ENCODE measurements at places on chromosomes 5 and 9.
A peak's percentile ranks its signal among the peaks of the same experiment; 100 is the strongest.

- peak; percentile 26 for DNase-seq
Observed at GRCh38 chr5:80871541-80871961, 88.6 kb upstream of the RASGRF2 start.

DNA sequence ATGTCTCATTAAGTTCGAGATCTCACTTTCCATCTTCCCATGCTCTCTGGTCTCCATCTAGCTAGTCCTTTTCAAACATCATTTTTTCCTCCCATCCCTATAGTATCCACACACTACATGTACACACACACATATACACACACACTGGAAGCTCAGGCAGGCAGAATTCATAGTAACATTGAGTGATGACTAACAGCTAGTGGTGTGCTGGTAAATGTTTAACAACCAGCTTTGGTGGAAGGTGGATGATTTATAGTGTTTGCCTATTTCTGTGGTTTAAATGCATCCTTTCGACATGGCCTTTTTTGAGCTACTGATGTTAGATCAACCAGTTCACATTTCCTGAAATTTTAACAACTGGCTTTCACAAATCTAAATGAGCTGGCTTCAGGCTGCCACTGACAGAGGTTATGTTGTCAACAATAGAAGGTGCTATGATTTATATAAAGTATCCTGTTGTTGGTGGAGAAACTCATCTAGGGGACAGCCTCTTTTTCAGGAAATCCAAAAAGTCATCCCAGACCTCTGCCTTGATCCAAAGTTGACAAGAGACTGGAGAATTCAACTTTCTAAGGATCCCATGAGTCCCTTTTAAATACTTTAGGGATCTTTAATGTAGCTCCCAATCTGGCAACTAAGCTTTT is 117.8 kb downstream of the CCDC192 start:
- DNase-seq, result no peak

GRCh38 chr5:164119806-164120447 is 614.5 kb downstream of the MAT2B start:
- no peak for DNase-seq

DNA sequence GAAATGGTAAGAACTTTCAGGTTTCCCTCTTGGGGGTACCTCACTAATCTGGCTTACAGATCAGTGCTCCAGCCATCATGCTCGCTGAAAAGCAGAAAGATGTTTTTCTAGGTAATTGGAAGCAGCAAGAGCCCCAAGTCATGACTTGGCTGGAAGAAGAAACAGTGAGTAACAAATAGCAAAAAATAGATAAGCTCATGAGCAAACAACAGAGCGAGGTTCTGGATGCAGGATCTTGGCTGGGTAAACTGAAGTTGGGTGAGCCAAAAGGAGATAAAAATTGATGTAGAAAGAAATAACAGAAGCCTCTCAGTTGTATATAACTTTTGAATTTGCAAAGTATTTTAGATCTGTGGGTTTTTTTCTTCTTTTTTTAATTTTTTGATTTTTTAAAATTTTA is 110.1 kb downstream of the INSYN2B start:
- no peak for DNase-seq

DNA sequence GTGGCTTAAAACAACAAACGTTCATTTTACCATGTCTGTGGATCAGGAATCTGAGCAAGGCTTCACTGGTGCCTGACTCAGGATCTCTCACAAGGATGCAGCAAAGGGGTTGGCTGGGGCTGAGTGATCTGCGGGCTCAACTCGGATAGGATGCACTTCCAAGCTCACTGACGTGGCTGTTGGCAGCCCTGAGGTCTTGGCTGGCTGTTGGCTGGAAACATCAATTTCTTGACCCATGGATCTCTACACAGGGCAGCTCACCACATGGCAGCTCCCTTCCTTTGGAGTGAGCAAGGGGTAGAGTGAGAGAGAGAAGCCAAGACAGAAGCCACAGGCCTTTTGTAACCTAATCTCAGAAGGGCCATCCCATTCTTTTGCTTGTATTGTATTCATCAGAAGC is 202.1 kb downstream of the NXNL2 start:
- no peak for DNase-seq

- no peak for DNase-seq
Observed at GRCh38 chr9:36325081-36325828, 67.0 kb upstream of the GNE start.

- DNase-seq, result no peak
Observed at GRCh38 chr9:107856633-107857032, 367.1 kb upstream of the KLF4 start.

Measured in stimulated activated CD4-positive, alpha-beta T cell treated with anti-CD3 and anti-CD28 coated beads, TNF-alpha, amount 100 ng/mL, for 48 hours (primary cell).